DMS79 treated with DMSO at 0.1 percent for 48 hours (cell line): ENCODE measurements at places on chromosomes 16 and 17.

DNA sequence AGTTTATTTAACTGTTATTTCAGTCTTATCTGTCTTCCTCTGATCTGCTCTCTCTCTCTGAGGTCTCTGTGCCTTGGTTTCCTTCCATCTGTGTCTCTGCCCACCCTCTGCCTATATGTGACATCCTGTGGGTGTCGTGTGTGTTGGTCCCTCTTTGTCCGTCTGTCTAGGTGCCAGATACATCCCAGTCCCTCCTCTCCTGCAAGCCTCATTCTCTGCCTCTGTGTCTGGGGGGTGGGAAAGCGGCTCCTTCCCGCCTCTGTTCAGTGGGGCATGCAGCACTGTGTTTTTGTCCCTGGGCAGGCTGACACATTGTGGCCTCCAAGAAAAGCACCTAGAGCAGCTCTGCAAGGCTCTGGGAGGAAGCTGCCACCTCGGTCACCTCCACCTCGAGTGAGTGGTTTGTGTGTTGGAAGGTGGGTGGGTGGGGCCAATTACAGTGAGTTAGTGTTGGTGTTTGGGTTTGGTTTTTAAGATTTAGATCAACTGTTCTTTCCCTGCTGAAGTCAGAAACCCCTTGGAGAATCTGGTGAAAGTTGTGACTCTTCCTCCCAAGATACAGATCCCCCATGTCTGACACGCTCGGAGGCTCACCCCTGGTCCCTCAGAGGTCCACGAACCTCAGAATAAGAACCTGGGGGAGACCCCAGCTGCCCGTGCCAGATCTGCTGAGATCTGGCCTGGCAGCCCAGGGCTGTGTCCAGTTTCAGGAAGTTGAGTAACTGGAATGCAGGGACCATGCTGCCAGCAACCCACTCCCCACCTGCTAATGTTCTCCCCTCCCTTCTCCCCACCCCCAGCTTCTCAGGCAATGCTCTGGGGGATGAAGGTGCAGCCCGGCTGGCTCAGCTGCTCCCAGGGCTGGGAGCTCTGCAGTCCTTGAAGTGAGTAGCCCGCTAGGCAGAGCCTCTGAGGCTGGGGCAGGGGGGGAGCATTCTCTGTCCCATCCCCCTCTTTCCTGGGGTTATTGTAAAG lies 50.9 kb upstream of the CPNE2 start:
- DNase-seq, result no peak

- DNase-seq, result no peak
These were observed 81.8 kb downstream of the IRX3 start for GRCh38 chr16:54204756-54205155.

GRCh38 chr17:48717367-48718226 lies 4.7 kb downstream of the PRAC1 start:
- DNase-seq, result no peak

GRCh38 chr17:81132770-81133723 lies 32.3 kb upstream of the PVALEF start:
- DNase-seq, result no peak

DNA sequence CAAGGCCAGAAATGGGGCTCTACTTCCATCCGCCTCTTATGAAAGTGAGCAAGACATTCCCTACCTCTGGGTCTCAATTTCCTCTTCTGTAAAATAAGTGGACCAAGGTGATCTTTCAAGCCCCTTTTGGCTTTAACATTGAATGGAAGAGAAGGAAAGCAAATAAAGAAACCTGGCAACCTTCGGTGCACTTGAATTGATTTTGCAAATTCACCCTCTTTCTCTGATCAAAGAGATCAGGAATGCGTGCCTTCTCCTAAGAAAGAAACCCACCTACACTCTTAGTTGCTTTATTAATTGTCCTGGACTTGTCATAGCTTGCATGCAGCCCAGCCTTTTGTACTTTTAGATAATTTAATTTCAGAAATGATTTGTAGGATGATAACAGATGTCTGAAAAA lies 3.0 kb downstream of the MSI2 start:
- DNase-seq, result no peak

- DNase-seq, result no peak
These were observed 8.0 kb upstream of the SLC12A3 start for GRCh38 chr16:56856876-56857447.

- no peak for DNase-seq
These were observed 688.9 kb upstream of the KIF2B start for GRCh38 chr17:53133876-53134275.

GRCh38 chr17:77832180-77832560 lies 126.3 kb upstream of the TNRC6C start:
- no peak for DNase-seq

DNA sequence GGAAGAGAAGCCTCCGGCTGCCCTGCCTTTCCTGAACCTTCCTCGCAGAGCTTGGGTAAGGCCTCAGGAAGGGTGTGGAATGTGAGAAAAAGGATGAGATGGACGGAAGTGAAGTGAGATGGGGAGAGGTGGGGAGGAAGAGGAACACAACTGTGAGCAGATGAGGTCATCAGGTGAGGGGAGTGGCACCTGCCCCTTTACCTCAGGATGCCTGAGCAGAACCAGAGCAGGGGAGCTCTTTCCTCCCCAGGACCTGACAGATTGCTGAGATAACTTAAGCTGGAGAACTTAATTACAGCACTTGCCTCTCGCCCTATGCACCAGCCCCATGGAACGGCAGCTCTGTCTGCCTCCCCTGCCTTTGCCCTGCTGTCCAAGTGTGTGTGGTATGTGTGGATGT lies 29.8 kb downstream of the TMEM132E start:
- no peak for DNase-seq
